ENCODE measurements at places on chromosomes 5 and 9. TPM values are rescaled to one million over a fixed set of nuclear protein-coding genes. Genes with fewer than 3 reads are reported as not detected.

SPINK7 gene
- not detected for polyA plus RNA-seq

ELP1 gene
- 20.0 TPM for polyA plus RNA-seq

GRCh38 chr5:16612007-16612406, 4.8 kb downstream of the RETREG1 start:
- H3K4me1 ChIP-seq = peaks cover 22% of the 10 kb centered on the region
- H3K4me3 ChIP-seq = no peak overlapping the region
- no peaks in the 10 kb centered on the region for H3K36me3 ChIP-seq
- H3K27me3 ChIP-seq = no peaks in the 10 kb centered on the region

DNA sequence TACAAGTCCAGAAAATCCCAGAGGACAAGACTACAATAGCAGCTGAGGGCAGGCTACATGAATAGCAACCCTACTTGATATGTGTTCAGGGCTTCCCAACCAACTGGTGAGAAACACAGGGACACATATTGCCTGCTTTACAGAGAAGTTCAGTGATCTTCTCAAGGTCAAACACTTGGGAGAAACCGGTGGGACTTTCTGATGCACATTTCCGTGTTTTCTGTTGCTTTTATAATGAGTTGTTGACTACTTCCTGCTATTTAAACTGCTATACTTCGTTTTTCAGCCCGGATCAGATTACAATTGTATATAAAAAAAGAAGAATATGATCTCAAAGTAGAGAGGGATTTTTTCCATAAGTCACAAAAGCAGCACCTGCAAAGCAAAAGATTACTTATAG, 175.1 kb downstream of the SNX18 start:
- peaks cover under 1% of the 10 kb centered on the region for H3K27me3 ChIP-seq
- no peaks in the 10 kb centered on the region for H3K36me3 ChIP-seq
- DNase-seq = no peak

NANS gene
- polyA plus RNA-seq = 37.8 TPM

GRCh38 chr5:17976404-17976803, 342.1 kb downstream of the TAF11L14 start:
- H3K27me3 ChIP-seq = no peaks in the 10 kb centered on the region
- no peaks in the 10 kb centered on the region for H3K4me1 ChIP-seq
- H3K27ac ChIP-seq = no peak overlapping the region

DNA sequence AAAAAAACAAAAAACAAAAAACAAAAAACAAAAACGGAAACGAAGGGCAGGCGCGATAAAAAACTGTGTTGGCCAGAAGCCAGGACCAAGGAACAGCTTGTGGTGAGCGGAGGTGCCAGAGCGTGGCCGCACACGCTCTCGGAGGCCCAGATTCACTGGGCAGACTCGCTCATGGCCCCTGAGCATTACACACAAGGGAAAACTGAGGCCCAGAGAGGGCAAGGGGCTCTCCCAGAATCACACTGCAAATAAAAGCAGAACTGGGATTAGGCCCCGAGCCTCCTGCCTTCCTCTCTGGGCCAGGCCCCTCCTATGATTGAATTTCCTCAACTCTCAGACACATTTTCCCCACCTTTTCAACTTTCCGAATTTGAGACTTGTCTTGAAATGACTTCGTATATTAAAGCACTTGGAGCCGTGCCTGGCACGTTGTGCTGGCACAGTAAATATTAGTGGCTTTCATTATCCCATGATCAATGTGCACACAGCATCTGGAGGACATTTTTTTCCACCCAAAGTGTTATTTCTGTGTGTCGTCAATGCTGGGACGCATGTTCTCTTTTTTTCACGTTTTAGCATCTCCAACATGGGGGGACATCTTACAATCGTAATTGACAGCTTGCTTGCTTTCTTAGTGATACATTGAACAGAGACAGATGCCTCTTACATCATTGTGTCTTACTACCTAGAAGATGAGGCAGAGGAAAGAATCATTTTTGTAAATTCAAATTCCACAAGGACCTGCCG, 7.4 kb downstream of the FIBCD1 start:
- H3K27ac ChIP-seq = no peak overlapping the region
- H3K4me1 ChIP-seq = no peaks in the 10 kb centered on the region
- no peaks in the 10 kb centered on the region for H3K27me3 ChIP-seq
- H3K4me3 ChIP-seq = no peak overlapping the region

Measured in CD4-positive, CD25-positive, alpha-beta regulatory T cell (primary cell).